ENCODE measurements at places on chromosomes 3 and 15. TPM values are rescaled to one million over a fixed set of nuclear protein-coding genes. Genes with fewer than 3 reads are reported as not detected.

The IL17RB gene
- total RNA-seq = not detected

The STX19 gene
- not detected for total RNA-seq

The PTH1R gene
- total RNA-seq = not detected

The WDR49 gene
- not detected for total RNA-seq

The CCR3 gene
- total RNA-seq = not detected

The CFAP91 gene
- total RNA-seq = 0.47 TPM

The RPL4 gene
- 4,670 TPM for total RNA-seq

The GPR62 gene
- not detected for total RNA-seq

The ZKSCAN7 gene
- 4.4 TPM for total RNA-seq

The NEIL1 gene
- total RNA-seq = 7.3 TPM

The TMEM40 gene
- not detected for total RNA-seq

The CHRNA7 gene
- 0.25 TPM for total RNA-seq

The ITPR1 gene
- 59.5 TPM for total RNA-seq

The ABI3BP gene
- 0.12 TPM for total RNA-seq

The PLSCR2 gene
- total RNA-seq = not detected

The RMDN3 gene
- total RNA-seq = 32.0 TPM

The SLC9C1 gene
- not detected for total RNA-seq

The ANKUB1 gene
- total RNA-seq = not detected

The TLR9 gene
- total RNA-seq = 1.4 TPM
